ENCODE measurements at places on chromosomes 6 and 20. TPM values are rescaled to one million over a fixed set of nuclear protein-coding genes. Genes with fewer than 3 reads are reported as not detected.

- DNase-seq = peak; percentile 42
These were observed 46.1 kb downstream of the LYRM4 start for GRCh38 chr6:5214570-5215052.

GRCh38 chr20:58431134-58431533 is 42.1 kb downstream of the VAPB start:
- DNase-seq = no peak

GRCh38 chr6:148440877-148441453 is 98.3 kb downstream of the SASH1 start:
- no peak for DNase-seq

- no peak for DNase-seq
These were observed 90.0 kb upstream of the INSM1 start for GRCh38 chr20:20277894-20278335.

GRCh38 chr6:37910998-37911397 is 91.5 kb downstream of the ZFAND3 start:
- no peak for DNase-seq

DNA sequence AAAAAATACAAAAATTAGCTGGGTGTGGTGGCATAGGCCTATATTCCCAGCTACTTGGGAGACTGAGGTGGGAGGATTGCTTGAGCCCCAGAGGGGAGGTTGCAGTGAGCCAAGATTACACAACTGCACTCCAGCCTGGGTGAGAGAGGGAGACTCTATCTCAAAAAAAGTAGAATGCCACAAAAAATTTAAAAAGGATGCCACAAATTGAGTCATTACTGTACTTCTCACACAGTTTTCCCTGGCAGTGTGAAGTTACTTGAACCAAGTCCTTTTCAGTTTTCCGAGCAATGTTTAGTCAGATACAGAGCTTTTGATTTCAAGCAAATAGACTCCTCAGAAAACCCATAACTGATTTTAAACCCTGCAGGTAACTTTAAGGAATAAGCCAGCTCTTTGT is 53.3 kb downstream of the TNFRSF21 start:
- DNase-seq = no peak

DNA sequence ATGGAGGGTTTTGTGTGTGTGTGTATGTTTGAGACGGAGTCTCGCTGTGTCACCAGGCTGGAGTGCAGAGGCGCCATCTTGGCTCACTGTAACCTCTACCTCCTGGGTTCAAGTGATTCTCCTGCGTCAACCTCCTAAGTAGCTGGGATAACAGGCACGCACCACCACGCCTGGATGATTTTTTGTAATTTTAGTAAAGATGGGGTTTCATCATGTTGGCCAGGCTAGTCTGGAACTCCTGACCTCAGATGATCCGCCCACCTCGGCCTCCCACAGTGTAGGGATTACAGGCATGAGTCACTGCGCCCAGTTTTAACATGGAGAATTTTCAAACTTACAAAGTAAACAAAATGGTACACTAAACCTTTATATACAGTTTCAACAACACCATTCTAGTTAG is 22.8 kb downstream of the AMD1 start:
- no peak for DNase-seq

- DNase-seq = peak; percentile 54
These were observed 56.0 kb downstream of the OTOR start for GRCh38 chr20:16803965-16804792.

DNA sequence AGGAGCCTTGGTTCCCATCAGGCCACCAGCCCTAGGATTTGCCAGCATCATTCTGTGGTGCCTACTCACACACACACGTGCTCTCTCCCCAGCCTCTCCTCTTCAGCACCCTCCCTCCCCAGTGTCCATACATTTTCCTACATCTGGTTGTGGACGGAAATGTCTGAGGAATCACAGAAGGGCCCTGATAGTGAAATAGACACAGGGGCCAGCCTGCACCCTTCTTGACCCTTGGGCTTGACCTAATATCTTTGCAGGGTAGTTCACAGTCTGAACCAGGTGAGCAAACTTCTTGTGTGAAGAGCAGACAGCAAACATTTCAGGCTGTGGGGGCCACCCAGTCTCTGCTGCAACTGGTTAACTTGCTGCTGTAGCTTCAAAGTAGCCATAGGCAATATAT is 108.5 kb upstream of the NXT1 start:
- DNase-seq = no peak

GRCh38 chr6:40631744-40632143 is 44.6 kb upstream of the LRFN2 start:
- no peak for DNase-seq

GRCh38 chr20:49308875-49309274 is 31.0 kb upstream of the ZNFX1 start:
- DNase-seq = no peak

DNA sequence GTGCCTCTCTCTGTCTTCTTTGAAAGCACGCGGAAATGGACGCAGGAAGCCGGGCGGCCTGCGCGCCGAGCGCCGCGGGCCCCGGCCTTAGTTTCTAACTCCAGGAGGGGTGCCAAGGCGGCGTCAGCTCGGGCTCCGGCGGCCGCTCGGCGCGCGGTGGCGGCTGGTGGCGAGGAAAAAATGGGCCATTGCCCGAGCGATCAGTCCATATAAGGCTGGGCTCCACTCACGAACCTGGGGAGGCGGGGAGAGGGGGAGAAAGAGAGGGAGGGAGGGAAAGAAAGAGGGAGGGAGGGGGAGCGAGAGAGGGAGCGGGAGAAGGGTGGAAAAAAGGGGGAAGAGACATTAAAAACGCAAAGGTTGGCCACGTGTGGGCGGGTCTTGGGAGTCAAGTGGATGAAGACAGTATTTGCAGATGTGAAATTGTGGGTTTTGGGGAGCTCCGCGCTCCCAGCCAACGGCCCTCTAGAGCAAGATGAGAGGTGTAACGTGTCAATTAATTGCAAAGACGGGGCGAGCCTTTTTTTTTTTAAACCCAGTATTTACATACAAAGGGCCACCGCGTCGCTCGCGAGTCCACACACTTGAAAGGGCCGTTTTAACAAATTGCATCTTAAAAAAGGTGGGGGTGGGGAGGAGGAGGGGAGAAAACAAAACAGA is at the start of gene NKX2-2:
TSS of gene NKX2-2 (minus strand) at position 184 of the 660 bp plus-strand sequence. CDS start 395 bp downstream, outside the sequence.
- no peak for DNase-seq

GRCh38 chr6:11307226-11307625 is 74.8 kb upstream of the NEDD9 start:
- DNase-seq = no peak

GRCh38 chr6:137389150-137389704 is 105.0 kb downstream of the OLIG3 start:
- peak; percentile 83 for DNase-seq

GRCh38 chr20:57212534-57213276 is 53.7 kb downstream of the BMP7 start:
- no peak for DNase-seq

GRCh38 chr6:53795340-53795701 is 516 bp downstream of the LRRC1 start:
- DNase-seq = no peak

Gene PACSIN1
- total RNA-seq = 2.2 TPM

Gene KCNQ2
- not detected for total RNA-seq

Gene PLTP
- 3.1 TPM for total RNA-seq

Gene LPIN3
- 0.65 TPM for total RNA-seq
